ENCODE measurements at places on chromosomes 5 and 9.
A peak's percentile ranks its signal among the peaks of the same experiment; 100 is the strongest.

DNA sequence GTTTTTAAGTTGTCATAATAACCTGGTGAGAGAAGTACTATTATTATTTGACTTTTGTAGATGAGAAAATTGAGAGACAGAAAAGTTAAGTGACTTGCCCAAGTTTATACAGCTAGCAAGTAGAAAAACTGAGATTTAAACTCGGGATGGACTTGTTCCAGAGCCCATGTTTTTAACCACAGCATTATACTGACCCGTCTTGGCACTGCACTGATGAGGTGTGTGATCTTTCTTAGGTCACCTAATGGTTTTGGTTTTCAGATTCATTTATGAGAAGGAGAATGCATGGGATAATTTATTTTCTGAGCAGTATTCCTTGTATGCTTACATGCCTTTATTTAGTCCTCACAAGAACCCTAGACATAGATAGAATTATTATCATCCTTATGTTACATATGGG, 201.8 kb upstream of the CDKN2B start:
- no peak for DNase-seq

DNA sequence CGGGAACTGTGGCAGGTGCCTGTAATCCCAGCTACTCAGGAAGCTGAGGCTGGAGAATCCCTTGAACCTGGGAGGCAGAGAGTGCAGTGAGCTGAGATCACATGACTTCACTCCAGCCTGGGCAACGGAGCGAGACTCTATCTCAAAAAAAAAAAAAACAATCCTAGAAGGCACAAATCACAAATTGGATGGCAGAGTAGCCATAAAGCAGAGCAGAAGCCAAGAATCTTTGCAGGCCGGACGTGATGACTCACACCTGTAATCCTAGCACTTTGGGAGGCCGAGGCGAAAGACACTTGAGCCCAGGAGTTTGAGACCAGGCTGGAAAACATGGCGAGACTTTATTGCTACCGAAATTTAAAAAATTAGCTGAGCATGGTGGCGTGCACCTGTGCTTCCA, 9.2 kb upstream of the FUBP3 start:
- no peak for DNase-seq

GRCh38 chr9:109588415-109588814, 90.3 kb upstream of the PTPN3 start:
- DNase-seq, result no peak

DNA sequence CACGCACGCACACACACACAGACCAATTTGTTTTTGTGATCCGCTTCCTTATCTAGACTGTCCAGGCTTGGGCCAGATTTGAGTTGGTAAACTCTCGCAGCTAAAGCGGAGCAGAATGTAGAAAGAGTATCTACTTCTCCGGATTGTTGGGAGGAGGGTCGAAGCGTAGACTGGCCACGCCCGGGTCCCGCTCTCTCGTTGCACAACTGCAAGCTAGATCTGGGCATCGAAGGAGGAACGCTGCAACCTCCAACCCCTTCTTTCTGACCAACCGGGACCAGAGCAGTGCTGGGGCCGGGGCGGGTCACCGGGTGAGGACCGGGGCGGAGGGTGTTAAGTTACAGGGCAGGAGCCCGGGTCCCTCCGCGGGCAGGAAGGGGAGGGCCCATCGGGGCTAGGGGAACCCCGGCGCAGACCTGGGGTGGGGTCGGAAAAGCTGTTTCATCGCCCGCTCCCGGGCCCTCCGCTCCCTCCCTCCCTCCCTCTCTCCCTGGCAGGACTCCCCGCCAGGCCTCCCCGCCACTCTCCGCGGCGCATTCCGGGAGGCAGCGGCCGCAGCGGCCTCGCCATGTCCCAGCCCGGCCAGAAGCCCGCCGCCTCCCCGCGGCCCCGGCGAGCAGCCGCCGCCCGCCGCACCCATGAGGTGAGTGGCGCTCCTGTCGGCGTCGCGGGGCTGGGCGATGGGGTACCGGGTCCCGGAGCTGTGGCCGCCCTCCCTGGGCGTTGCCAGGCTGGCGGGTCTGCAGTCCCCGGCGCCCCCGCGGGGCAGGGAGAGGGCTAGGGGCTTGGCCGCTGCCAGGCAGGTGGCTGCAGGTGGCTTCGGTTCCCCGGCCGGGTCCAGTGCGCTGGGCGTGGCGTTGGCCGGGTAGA, at the start of gene CAST:
Gene CAST (plus strand): TSS at position 522 of the 870 bp plus-strand sequence. CDS start 47 bp downstream, at position 569.
- peak; percentile 79 for DNase-seq

DNA sequence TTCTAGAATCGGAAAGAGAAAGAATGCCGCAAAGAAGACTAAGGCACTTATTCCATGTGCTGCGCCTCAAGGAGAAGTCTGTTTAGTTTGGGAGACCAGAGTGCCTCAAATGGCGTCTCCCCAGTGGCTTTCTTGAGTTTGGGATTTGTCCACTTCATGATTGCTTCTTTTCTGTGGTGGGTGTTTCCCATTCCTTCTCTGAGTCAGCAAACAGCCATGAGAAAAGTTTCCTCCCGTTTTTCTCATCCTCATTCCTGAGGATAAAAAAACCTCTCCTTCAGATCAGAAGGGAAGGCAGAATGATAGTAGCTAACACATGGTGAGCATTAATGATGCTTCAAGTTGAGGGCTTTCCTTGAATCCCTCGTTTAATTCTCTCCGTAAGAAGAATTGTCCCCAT, 275.9 kb upstream of the WWC1 start:
- no peak for DNase-seq

- DNase-seq, result no peak
Observed at GRCh38 chr5:124658867-124659557, 87.4 kb downstream of the ZNF608 start.

- no peak for DNase-seq
Observed at GRCh38 chr5:136034984-136035383, 6.2 kb downstream of the TGFBI start.
